ENCODE measurements at places on chromosomes 7 and 10. TPM values are rescaled to one million over a fixed set of nuclear protein-coding genes. Genes with fewer than 3 reads are reported as not detected.

SNCG gene
- not detected for total RNA-seq

DNA sequence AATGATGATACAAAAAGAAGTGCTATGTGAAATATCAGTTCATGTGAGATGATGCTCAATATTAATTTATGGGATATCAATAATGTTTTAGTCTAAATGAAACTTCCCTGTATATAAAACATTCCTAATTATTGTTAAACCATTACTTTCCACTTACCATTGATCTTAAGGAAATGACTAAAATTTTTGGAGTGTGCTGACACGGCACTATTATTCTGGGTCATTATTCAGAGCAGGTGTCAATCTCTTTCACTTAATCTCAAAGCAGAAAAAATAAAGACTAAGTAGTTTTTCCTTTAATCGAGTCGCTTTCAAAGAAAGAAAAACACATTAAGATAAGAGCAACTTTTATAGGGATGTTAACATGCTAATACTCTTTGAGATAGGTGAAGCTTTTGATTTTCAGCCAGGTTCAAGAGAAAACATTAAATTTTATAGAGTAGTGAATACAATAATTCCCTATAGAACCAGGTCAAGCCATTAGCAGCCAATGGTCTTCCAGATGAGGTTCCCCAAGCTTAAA is 11.4 kb upstream of the CREB5 start:
- no peaks in the 10 kb centered on the region for H3K27me3 ChIP-seq
- DNase-seq, result no peak
- H3K4me1 ChIP-seq, result no peaks in the 10 kb centered on the region
- no peak overlapping the region for H3K4me3 ChIP-seq

GRCh38 chr10:127424594-127425264 is 124.4 kb upstream of the NPS start:
- H3K4me1 ChIP-seq, result no peaks in the 10 kb centered on the region
- H3K27ac ChIP-seq, result no peak overlapping the region
- H3K36me3 ChIP-seq, result no peaks in the 10 kb centered on the region
- DNase-seq, result no peak

GRCh38 chr7:17171427-17171826 is 127.0 kb upstream of the AHR start:
- H3K36me3 ChIP-seq, result no peaks in the 10 kb centered on the region
- no peaks in the 10 kb centered on the region for H3K27me3 ChIP-seq
- no peak overlapping the region for H3K4me3 ChIP-seq
- no peak overlapping the region for H3K27ac ChIP-seq
- DNase-seq, result no peak
- H3K4me1 ChIP-seq, result no peaks in the 10 kb centered on the region

MAGI2 gene
- 4.2 TPM for total RNA-seq
